Stimulated activated CD4-positive, alpha-beta T cell treated with anti-CD3 and anti-CD28 coated beads, Interleukin-1b, Interleukin-23, amount 100 ng/mL, for 24 hours (primary cell): ENCODE measurements at places on chromosomes 13 and 19.

GRCh38 chr13:111564606-111565005 lies 244.2 kb downstream of the TEX29 start:
- DNase-seq = no peak

- DNase-seq = no peak
Measured at GRCh38 chr13:99063952-99064351, 86.1 kb upstream of the DOCK9 start.

DNA sequence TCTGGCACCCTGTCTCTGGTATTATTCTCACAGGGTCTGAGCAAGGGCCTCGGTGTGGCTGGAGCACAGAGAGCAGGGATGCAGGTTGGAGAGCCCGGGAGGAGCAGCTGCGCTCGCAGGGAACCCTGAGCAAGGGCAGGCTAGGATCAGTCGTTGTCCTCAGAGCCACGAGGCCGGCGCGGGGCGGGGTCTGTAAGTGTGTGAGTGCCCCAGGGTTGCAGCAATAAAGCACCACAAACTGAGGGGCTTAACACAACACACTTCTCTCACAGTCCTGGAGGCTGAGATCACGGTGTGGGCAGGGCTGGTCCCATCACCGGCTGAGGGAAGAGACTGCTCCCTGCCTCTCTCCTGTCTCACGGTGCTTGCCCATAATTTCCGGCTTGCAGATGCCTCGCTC lies 38.5 kb upstream of the GGACT start:
- DNase-seq = no peak

GRCh38 chr19:2320049-2320448 lies 8.3 kb downstream of the LSM7 start:
- DNase-seq = no peak

DNA sequence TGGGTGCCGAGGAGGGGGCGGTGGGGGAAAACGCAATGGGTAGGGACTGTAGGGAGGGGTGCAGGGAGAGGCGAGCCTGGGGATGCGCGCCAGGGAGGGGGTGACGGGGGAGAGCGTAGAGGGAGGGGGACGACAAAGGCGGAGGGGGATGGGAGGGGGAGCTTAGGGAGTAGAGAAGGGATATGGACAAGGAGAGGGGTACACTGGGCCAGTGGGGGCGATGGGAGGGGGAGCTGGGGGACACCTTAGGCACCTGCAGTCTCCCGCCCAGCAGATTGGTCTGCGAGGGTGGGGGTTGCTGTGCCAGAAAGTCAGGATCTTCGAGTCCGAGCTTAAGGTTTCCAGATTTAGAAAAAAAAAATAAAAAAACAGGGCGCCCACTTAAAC lies 15.7 kb downstream of the CCDC124 start:
- DNase-seq = no peak

DNA sequence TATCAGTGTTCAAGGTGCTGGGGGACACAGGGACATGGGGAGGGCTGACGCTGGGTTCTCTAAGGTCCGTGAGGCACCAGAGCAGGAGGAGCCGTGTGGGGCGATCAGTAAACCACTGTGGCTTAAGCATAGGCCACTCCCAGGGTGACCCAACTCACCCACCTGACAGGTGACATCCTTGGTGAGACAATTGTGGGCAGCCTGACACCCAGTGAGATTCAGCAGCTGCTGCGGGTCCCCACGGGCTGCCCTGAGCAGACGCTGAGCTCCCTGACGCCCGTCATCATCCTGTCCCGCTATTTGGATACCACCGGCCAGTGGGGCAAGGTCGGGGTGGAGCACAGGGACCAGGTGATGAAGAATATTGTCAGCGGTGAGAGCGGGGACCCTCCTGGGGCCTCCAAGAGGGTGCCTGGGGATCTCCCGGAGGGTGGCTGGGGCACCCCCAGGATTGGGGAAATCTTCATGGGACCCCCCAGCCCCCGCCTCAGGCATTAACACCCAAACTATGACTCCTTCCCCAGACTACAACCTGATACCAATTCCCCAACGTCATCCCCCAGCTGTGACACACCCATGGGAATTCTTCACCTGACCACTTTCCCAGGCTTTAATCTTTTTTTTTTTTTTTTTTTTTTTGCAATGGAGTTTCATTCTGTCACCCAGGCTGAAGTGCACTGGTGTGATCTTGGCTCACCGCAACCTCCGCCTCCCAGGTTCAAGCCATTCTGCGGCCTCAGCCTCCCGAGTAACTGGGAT lies 33.3 kb upstream of the SHFL start:
- no peak for DNase-seq

- DNase-seq = no peak
Measured at GRCh38 chr19:14116525-14116917, 1.0 kb downstream of the PRKACA start.

- DNase-seq = no peak
Measured at GRCh38 chr19:2867025-2867991, at the start of gene ZNF556. Gene ZNF556 (plus strand): TSS chr19:2867335. CDS start chr19:2867422, 87 bp downstream.

GRCh38 chr19:54391589-54392061 lies 23.6 kb upstream of the TTYH1 start:
- no peak for DNase-seq

DNA sequence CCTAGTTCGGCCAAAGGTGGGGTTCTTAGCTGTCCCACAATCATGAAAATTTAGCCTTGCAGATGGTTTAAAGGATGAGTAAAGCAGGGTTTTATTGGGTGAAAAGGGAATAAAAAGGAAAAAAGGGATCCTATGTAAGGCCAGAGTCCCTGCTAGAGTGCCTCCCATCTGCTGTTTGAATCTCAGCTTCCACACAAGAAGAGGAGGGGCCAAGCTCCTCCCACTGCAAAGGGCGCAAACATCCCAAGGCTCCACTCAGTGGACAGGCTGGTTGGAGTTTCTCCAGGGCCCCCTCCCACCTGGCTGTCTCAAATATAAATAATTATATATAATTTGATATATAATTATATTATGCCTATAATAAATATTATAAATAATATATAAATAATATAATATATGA lies 1272.1 kb upstream of the PCDH20 start:
- DNase-seq = no peak

DNA sequence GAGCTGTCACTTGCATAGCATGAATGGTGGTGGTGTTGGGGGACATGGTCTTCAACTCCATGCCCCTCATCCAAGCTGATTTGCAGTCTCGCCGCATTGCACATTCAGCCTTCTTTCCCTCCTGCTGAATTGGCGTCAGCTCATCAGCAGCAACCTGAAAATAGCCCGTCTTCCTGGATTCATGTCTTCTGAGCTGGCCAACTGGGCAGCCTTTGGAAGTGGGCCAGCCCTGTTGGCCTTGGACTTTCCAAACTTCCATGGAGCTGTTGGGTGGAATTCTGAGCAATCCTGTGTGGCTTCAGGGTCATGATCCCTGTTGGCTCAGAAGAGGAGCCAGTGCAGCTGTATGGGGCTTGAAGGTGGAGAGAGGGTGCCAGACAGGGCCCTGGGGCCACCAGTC lies 68.8 kb downstream of the ZNF536 start:
- no peak for DNase-seq

DNA sequence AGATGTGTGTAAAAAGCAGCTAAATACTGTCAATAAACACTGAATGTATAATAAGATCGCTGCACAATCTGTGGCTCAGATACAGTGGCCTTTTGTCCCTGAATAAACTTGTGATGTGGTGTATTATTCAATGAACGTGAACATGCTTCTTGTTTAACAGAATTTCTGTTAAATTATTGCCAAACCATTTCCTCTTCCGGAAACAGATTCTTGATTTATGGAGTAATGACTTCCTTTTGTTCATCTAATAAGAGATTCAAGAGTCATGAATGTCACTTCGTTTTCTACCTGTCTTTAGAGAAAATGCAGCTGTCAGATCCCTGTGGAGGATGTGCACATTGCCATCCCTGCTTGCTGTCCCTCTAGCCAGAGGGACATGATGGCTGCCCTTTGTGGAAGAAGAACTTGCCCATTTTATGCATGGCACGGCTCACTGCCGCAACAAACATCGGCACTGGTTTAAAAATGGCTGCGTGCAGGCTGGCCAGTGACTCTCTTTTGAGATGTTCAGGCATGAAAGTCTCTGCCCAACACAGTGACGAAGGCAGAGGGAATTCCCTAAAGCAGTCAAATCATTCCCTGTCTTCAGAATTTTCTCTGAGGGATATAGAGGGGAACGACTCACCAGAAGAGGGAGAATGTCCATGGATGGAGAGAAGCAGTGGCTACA lies 3.1 kb upstream of the TNFSF13B start:
- no peak for DNase-seq

DNA sequence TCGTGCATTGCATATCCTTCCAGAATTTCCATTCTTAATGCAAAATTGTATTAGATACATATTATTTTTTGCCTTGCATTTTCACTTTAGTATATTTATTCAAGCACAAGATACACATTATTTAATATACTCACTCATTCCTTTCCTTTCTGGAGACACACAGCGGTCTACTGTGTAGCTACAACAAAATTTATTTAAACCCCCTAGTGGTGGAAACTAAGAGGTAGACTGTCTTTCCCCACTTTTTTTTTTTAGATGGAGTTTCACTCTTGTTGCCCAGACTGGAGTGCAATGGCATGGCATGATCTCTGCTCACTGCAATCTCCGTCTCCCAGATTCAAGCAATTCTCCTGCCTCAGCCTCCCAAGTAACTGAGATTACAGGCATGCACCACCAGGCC lies 2040.3 kb upstream of the PCDH20 start:
- DNase-seq = no peak

GRCh38 chr13:99984461-99985240 lies 3.1 kb downstream of the ZIC2 start:
- DNase-seq = no peak

- DNase-seq = no peak
Measured at GRCh38 chr19:50292216-50292827, 36.9 kb downstream of the KCNC3 start.

GRCh38 chr19:16258440-16258903 lies 60.8 kb downstream of the AP1M1 start:
- DNase-seq = no peak

DNA sequence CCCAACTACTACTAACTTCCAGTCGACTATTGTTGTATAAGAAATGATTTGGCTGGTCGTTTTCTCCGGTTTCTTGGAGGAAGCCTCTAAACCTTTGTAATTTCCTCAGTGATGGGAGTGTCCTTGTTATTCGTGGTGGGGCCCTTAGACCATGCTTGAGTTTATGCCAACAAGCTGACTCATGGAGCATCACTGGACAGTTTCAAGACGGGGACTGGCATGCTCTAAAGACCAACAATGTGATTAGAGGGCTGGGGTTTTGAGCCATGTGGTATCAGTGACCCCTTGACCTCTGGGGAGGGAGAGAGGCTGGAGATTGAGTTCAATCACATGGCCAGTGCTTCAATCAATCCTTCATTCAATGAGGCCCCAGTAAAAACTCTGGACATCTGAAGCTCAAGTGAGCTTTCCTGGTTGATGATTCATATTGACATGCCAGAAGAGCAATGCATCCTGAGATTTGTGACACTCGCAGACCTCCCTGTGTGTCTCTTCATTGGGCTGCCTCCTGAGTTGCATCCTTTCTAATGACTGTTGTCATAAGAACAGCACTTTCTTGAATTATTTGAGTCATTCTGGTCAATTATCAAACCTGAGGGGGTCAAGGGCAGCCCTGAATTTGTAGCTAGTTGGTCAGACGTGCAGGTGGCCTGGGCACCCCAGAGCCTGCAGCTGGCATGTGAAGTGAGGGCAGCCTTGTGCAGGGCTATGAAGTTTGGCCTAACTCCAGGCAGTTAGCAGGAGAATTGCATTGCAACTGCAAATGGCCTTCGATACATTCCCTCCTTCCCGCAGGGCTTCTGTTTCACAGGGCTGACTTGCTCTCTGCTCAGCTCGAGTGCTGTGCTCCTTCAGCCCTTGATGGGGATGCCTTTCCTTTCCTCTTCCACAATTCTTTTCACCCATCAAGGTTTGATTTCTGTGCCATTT lies 246.5 kb downstream of the FGF9 start:
- DNase-seq = no peak

DNA sequence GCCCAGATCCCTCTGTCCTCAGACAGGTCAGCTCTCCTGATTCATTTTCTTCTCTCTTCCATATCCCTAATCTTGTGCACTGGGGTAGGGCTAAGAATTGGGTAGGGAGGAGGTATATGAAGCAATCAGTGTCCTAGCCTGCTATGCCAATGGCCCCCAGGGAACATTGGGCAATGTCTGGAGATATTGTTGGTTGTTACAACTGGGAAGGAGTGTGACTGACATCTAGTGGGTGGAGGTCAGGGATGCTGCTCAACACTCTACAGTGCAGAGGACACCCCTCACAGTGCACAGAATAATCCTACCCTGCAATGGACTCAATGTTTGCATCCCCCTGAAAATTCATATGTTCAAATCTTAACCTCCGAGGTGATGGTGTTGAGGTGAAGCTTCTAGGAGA lies 57.5 kb downstream of the CPAMD8 start:
- no peak for DNase-seq

DNA sequence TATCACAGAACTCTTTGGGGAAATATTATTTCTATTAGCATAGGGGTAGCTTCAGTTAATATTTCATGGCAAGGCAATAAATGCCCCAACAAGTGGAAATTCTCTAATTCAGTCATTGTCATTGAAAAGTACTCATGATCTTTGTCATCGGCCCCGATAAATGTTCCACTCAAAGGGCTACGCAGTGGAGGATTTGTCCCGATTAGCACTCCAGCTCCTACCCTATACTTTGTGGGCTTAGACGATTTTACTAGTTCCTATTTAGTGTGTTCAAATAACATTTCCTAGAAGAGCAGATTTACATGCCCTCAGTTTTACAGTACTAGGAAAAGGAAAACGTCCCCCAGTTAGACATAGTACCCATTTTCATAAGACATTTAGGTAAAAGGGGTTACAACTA lies 38.0 kb upstream of the ATP12A start:
- DNase-seq = no peak

- no peak for DNase-seq
Measured at GRCh38 chr13:112634102-112634501, 46.1 kb upstream of the TUBGCP3 start.

- no peak for DNase-seq
Measured at GRCh38 chr19:18672606-18673337, 10.7 kb upstream of the CRTC1 start.

DNA sequence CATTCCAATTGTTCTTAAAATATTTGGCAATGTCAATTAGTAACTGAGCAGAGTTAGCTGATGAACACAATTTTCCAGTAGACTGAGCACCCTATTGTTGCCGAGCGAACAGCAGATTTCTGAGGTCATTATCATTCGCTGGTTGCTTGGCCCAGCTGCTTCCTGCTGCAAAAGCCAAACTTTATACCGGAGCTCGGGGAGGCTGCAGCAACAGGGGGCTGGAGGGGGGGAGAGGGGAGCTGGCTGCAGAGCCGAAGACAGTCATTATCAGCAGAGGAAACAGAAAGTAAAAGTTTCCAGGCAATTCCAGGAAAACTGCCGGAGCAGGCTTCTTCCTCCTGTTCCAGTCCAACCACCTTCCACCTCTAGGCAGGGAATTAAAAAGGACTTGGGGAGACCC lies 77.9 kb downstream of the ZNF536 start:
- DNase-seq = no peak
